Activated CD8-positive, alpha-beta T cell treated with anti-CD3 and anti-CD28 coated beads for 36 hours (primary cell): ENCODE measurements at places on chromosomes 4 and X. TPM values are rescaled to one million over a fixed set of nuclear protein-coding genes. Genes with fewer than 3 reads are reported as not detected.
A peak's percentile ranks its signal among the peaks of the same experiment; 100 is the strongest.

GRCh38 chr4:147617173-147617840 lies at the start of gene TMEM184C:
Gene TMEM184C, plus strand, starts transcription at chr4:147617397. Its CDS starts 560 bp downstream, at chr4:147617957.
- peaks cover 29% of the 10 kb centered on the region for H3K4me1 ChIP-seq
- peaks cover 13% of the 10 kb centered on the region for H3K36me3 ChIP-seq
- peak within 1 kb of the TSS; percentile 95 for H3K4me3 ChIP-seq
- DNase-seq, result peak; percentile 99

- H3K27me3 ChIP-seq, result peaks cover 3% of the 10 kb centered on the region
- no peaks in the 10 kb centered on the region for H3K4me1 ChIP-seq
- H3K27ac ChIP-seq, result no peak overlapping the region
- H3K4me3 ChIP-seq, result no peak overlapping the region
- H3K36me3 ChIP-seq, result no peaks in the 10 kb centered on the region
These were observed 151.4 kb downstream of the ZNF518B start for GRCh38 chr4:10305816-10306215.

- H3K27me3 ChIP-seq, result no peaks in the 10 kb centered on the region
- H3K4me3 ChIP-seq, result no peak overlapping the region
These were observed 6.5 kb downstream of the SMIM9 start for GRCh38 chrX:154828016-154828408.

DNA sequence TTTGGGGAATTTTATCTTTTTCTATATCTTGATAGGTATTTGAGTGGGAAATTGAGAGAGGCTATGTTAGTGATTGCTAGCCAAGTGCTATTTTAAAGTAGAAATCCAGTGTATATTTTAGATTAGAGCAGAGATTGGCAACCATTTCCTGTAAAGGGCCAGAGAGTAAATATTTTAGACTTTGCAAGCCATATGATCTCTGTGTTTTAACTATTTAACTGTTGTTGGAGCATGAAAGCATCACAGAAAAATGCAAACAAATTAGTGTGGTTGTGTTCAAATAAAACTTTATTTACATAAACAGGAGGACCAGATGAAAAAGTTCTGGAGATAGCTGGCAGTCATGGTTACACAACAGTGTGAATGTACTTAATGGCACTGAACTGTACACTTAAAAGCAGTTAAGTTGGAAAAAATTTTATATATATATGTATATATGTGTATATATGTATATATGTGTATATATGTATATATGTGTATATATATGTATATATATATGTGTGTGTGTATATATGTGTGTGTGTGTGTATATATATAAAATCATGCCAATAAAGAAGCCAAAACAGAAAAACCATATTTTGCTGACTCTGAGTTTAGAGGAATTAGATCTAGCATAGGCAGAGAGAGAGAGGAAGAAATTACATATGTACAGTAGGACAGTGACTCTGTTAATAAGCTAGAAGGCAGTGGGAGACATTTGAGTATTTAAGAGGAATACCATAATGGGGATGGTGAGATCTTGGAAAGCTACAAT lies 83.4 kb downstream of the TMEM164 start:
- H3K4me1 ChIP-seq, result peaks cover 28% of the 10 kb centered on the region
- H3K36me3 ChIP-seq, result no peaks in the 10 kb centered on the region
- H3K27me3 ChIP-seq, result no peaks in the 10 kb centered on the region
- no peak overlapping the region for H3K4me3 ChIP-seq
- DNase-seq, result no peak

DNA sequence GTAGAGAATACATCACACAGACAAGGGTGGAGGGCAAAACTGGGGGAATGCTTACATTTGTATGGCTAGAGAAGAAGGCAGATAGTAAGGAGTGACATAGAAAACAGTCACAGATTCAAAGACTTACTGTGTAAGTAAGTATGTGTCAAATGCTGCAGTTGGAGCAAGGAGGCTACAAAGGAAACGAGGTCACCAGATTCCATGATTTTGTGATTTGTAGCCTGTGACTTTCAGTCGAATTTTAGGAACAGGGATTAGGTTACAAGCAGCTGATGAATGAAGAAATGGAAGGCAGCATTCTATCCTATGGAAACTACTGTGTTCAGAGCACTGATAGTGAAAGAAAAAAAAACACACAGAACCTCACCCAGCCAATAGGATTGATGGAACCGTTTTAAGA lies 407.9 kb downstream of the IL15 start:
- no peak for DNase-seq
- H3K27ac ChIP-seq, result no peak overlapping the region
- no peak overlapping the region for H3K4me3 ChIP-seq
- no peaks in the 10 kb centered on the region for H3K27me3 ChIP-seq

DNA sequence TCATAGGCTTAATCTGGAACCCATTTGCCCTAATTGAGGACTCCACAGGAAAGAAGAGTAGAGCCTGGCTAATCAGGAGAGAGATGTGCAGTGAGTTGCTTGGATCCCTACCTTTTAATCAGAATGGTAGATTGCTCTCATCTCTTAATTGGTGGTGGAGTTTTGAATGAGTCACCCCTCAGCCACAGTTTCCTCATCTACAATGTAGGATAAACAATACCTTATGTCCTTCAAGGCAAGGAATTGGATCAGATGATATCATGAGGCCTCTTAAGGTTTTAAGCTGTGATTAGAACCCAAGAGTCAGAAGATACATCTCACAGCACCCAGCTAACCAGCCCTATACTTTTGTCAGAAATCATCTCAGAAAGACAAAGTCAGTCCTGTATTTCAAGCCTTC lies 39.1 kb downstream of the PDGFRA start:
- DNase-seq, result no peak
- peaks cover 14% of the 10 kb centered on the region for H3K27me3 ChIP-seq
- no peak overlapping the region for H3K4me3 ChIP-seq

- no peaks in the 10 kb centered on the region for H3K4me1 ChIP-seq
- H3K27ac ChIP-seq, result no peak overlapping the region
- DNase-seq, result no peak
- H3K27me3 ChIP-seq, result no peaks in the 10 kb centered on the region
These were observed 1470.6 kb downstream of the PCDH19 start for GRCh38 chrX:98939456-98939855.

DNA sequence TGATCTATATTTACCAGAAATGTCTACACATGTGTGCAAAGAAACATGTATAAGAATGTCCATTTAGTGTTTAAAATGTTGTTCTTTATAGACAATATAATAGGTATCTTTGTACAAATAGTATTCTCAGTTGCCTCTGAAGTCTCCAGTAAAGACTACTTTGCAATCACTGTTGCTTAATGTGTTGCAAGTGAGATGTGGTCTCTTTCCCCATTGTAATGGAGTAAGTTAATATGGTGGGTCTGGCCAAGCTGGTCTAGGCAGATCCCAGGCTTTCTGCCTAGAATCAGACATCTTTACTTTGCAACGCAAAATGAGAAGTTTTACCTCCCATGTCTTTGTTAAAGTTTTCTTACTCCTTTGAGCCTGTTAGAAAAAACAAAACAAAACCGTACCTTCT lies 144.8 kb downstream of the GABRA3 start:
- H3K36me3 ChIP-seq, result no peaks in the 10 kb centered on the region
- H3K4me1 ChIP-seq, result no peaks in the 10 kb centered on the region
- H3K27me3 ChIP-seq, result no peaks in the 10 kb centered on the region
- no peak for DNase-seq
- H3K27ac ChIP-seq, result no peak overlapping the region

- H3K36me3 ChIP-seq, result no peaks in the 10 kb centered on the region
- DNase-seq, result no peak
- no peaks in the 10 kb centered on the region for H3K4me1 ChIP-seq
- no peaks in the 10 kb centered on the region for H3K27me3 ChIP-seq
These were observed 478.0 kb downstream of the KCNIP4 start for GRCh38 chr4:21470535-21470934.

GRCh38 chr4:120835342-120835741 lies 87.2 kb downstream of the PRDM5 start:
- H3K4me3 ChIP-seq, result no peak overlapping the region
- H3K4me1 ChIP-seq, result no peaks in the 10 kb centered on the region
- no peaks in the 10 kb centered on the region for H3K36me3 ChIP-seq

GRCh38 chr4:40256329-40256728 lies 59.5 kb downstream of the RHOH start:
- H3K27ac ChIP-seq, result peak overlapping the region; percentile 82
- DNase-seq, result no peak
- H3K27me3 ChIP-seq, result no peaks in the 10 kb centered on the region
- peaks cover 2% of the 10 kb centered on the region for H3K36me3 ChIP-seq
- peaks cover 77% of the 10 kb centered on the region for H3K4me1 ChIP-seq

DNA sequence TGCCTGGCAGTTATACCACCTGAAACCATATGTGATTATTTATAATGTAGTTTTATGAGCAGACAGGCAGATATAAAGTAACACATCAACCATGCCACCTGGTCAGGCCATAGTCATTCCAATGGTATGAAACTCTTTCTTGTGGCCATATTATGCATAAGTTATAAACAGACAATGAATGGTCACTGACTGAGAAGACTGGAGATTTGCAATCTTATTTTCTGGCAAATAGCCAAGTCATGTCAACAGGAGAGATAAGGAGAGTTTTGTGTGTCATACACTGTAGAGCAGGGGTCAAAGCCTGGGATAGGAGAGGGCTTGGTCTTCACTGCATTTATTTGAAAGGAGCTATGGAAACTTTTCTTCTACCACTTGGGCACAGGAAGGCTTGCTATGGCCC lies 29.5 kb downstream of the SORBS2 start:
- no peak overlapping the region for H3K4me3 ChIP-seq
- H3K27ac ChIP-seq, result no peak overlapping the region
- no peak for DNase-seq
- H3K27me3 ChIP-seq, result peaks cover 7% of the 10 kb centered on the region
- no peaks in the 10 kb centered on the region for H3K36me3 ChIP-seq

- H3K36me3 ChIP-seq, result peaks cover 9% of the 10 kb centered on the region
- H3K4me3 ChIP-seq, result no peak overlapping the region
- H3K27me3 ChIP-seq, result no peaks in the 10 kb centered on the region
- H3K27ac ChIP-seq, result no peak overlapping the region
- DNase-seq, result no peak
These were observed 5.9 kb downstream of the SNX25 start for GRCh38 chr4:185215261-185215660.

DNA sequence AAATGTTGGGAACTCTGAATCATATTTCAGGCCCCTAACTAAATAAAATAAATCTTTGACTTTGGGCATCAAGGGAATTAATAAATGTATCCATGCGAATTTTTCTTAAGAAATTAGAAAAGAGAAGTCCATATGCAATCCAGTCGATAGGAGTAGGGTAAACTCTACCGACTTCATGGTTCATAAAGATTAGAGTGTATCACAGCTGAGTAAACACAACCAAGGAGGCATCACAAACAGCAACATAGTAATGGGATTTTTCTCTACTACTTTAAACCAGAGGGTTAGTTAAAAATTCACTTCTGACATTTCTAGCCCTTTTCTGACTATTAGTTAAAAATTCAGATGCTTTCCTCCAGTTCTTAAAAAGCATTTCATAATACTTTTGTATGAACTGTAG lies 19.9 kb downstream of the SEPTIN11 start:
- DNase-seq, result no peak
- H3K27ac ChIP-seq, result no peak overlapping the region
- H3K4me1 ChIP-seq, result peaks cover 13% of the 10 kb centered on the region
- no peaks in the 10 kb centered on the region for H3K27me3 ChIP-seq
- no peak overlapping the region for H3K4me3 ChIP-seq
- H3K36me3 ChIP-seq, result peaks cover 6% of the 10 kb centered on the region

GRCh38 chr4:4800646-4801408 lies 58.6 kb upstream of the MSX1 start:
- H3K4me1 ChIP-seq, result no peaks in the 10 kb centered on the region
- DNase-seq, result no peak
- H3K36me3 ChIP-seq, result no peaks in the 10 kb centered on the region

DNA sequence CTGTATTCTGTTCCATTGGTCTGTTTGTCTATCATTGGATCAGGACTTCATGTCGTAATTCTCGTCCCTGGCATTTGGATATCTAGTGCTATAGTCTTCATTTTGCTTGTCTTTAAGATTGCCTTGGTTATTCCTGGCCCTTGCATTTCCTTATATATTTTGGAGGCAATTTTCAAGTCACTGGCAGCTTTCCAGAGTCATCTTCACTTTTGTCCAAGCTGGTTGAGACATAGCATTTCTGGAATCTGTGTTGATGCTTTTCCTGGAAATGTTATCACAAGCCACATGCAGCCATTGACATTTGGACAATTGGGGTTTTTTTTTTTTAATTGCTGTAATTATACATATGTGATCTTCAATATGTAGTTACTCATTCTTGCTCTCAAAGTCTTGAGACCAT lies 45.2 kb upstream of the HGFAC start:
- no peaks in the 10 kb centered on the region for H3K36me3 ChIP-seq
- no peak overlapping the region for H3K27ac ChIP-seq
- no peak overlapping the region for H3K4me3 ChIP-seq

DNA sequence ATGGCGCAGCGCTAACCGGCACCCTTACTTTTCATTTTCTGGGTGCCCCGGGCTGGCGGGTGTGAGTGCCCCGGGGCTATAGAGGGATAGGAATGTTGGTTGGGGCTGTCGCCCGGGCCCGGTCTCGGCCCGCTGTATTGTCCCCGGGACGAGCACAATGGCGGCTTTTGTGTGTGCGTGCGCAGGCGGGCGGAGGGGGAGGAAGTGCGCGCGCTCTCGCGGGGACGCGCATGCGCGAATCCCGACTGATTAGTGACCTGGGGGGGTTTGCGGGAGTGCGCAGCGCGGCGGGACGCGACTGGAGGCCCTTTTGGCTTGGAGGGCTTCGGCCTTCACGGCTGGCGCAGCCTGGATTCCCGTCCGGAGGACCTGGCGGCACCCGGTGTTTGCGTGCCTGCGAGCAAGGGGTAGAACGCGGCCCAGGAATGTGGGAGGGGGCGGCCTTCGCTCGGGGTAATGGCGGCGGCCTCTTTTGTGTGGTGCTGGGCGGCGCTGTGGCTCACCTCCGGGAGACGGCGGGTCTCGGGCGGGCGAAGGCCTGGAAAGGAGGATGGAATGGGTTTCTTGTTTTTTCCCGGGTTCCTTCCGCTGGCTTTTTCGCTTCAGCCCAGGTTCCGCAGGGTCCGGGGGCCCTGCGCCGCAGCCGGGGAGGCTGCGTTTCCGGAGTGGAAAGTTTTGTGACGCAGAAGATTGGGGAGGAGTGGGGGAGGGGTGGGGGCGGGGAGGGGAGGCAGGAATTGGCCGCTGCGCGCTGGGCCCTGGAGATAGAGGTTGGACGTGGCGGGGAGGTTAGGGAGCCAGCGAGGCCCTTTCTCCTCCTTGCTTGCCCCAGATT lies 618 bp downstream of the DDX3X start:
- H3K4me3 ChIP-seq, result peak overlapping the region; percentile 92
- peak overlapping the region; percentile 100 for H3K27ac ChIP-seq
- no peaks in the 10 kb centered on the region for H3K27me3 ChIP-seq
- H3K36me3 ChIP-seq, result peaks cover 48% of the 10 kb centered on the region

GRCh38 chr4:176792326-176793059 lies at the start of gene VEGFC:
Gene VEGFC, minus strand, starts transcription at chr4:176792922. Its CDS starts 611 bp downstream, at chr4:176792311.
- no peak within 1 kb of the TSS for H3K27ac ChIP-seq
- peak; percentile 29 for DNase-seq
- H3K27me3 ChIP-seq, result peaks cover 43% of the 10 kb centered on the region
- H3K36me3 ChIP-seq, result no peaks in the 10 kb centered on the region

GRCh38 chr4:176798540-176798939 lies 5.8 kb upstream of the VEGFC start:
- no peaks in the 10 kb centered on the region for H3K4me1 ChIP-seq
- H3K27ac ChIP-seq, result no peak overlapping the region
- no peak overlapping the region for H3K4me3 ChIP-seq
- peaks cover 15% of the 10 kb centered on the region for H3K27me3 ChIP-seq
- DNase-seq, result no peak

GRCh38 chr4:106424426-106424825 lies 55.8 kb upstream of the GIMD1 start:
- DNase-seq, result no peak
- no peak overlapping the region for H3K4me3 ChIP-seq
- H3K36me3 ChIP-seq, result no peaks in the 10 kb centered on the region
- H3K27ac ChIP-seq, result no peak overlapping the region
- H3K27me3 ChIP-seq, result peaks cover 4% of the 10 kb centered on the region

LNX1 gene
- not detected for total RNA-seq

SHOX gene
- total RNA-seq, result not detected

HSPA4L gene
- total RNA-seq, result 4.6 TPM

C4orf50 gene
- 0.07 TPM for total RNA-seq
